ENCODE measurements at places on chromosomes 2 and 18.

DNA sequence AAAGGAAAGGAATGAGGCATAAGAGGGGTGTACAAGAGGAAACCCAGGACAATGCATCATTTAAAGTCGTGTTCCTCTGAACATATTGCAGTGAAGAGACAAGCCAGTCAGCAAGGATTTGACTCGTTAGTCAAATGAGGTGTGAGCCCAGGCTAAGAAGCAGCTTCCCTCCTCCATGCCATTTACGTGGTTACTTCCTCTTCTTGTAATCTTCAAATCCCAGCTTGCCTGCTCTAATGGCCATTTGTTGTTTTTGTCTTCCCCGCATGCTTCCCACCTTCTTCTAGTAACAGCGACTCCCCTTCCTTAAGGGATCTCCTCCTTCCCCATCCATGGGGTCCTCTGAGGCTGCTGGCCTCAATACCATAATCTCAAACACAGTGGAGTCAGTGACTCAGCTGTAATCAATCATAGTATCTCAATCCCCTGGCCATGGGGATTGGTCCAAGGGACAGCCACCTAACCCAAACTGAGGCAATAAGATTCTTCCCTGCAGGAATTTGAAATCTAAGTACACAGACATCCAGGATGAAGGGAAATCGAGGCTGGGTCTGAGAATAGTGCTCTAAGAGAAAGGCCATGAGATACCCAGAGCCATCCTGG, 37.6 kb downstream of the SLC14A1 start:
- DNase-seq = no peak

DNA sequence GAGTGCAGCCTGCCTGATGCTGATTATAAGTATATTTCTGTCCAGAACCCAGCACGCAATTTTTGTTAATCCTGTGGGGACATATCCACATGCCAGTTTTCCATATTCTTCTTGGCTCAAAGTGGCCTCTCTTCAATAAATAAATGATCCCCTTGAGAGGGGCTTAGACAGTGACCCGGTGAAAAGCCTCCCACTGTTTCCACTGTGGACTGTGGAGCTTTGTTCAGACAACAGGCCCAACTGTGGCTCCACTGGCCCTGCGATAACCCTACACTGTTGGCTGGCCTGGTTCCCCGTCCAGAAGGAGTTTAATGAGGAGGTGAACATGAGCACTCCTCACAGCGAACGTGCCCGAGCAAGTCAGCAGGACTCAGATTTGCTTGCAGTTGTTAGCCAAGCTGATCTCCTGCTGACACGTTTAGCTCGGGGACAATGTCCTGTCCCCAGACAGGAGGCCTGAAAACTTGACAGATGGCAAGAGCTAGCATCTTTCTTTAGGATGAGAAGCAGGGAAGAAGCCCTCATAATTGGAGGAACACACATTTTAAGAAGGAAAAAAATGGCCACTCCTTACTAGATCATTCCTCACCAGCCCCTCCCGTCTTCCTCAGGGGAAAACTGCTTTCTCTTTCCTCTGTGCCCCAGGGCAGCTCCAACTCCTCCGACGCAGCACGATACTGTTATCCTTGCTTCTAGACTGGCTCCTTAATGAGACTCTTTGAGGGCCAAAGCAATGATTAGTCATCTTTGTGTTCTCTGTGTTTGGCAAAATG, 20.0 kb upstream of the MTCL1 start:
- DNase-seq = no peak

- DNase-seq = no peak
Measured at GRCh38 chr18:78725426-78725825, 254.2 kb upstream of the SALL3 start.

GRCh38 chr2:178592655-178593054, 112.4 kb downstream of the PLEKHA3 start:
- DNase-seq = no peak

DNA sequence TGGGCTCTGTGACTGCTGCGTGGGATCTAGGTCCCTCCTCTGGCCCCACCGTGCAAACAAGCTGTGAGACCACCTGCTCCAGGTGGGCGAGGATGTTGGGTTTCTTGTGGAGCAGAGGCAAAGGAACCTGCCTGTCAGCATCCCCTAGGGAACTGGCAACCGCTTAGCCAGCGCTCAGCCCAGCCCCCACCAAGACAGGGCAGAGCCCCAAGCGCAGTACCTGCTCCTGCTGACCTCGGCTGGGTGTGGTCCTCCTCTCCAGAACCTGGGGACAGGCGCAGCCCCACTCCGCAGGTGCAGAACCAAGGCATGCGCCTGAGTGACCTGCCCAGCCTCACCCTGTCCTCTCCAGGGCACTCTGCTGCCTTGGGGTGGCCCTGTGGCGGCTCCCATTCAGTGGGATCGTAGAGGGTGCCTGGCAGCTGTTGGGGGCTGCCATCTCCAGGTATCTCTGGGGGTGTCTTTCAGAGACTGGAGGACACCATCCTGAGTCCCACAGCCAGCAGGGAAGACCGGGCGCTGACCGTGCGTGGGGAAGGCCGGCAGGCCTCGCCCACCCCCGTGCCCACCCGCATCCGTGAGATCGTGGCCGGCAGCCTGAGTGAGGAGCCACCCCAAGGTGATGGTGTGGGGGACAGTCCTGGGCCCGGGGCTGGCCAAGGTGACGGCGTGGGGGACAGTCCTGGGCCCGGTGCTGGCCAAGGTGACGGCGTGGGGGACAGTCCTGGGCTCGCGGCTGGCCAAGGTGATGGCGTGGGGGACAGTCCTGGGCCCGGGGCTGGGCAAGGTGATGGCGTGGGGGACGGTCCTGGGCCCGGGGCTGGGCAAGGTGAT, 12.3 kb downstream of the CROCC2 start:
- DNase-seq = no peak

- no peak for DNase-seq
Measured at GRCh38 chr2:207704671-207705070, 6.8 kb upstream of the CCNYL1 start.

- no peak for DNase-seq
Measured at GRCh38 chr2:168757223-168757622, 45.2 kb upstream of the NOSTRIN start.

- no peak for DNase-seq
Measured at GRCh38 chr2:174664084-174664759, 66.6 kb upstream of the WIPF1 start.

DNA sequence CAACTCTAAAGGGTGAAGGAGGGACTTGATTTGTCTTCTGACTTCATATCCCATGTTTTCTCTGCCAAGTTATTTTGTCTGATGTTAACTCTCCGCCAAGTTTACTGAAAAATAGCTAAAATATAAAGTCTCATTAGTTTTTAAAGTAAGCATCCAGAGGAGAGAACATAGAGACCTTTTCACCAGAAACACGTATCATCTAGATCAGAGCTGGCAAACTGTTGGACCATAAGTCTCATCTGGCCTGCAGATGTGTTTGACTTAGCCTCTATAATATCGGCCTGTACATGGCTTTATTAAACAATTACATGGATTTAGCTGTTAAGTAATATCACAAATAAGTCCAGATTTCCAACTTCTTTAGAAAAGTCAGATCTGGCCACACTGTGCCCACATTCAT, 182.6 kb downstream of the PLCL1 start:
- DNase-seq = no peak

GRCh38 chr2:9984217-9984739, 32.8 kb downstream of the GRHL1 start:
- DNase-seq = no peak

- DNase-seq = no peak
Measured at GRCh38 chr2:56260415-56260814, 76.6 kb downstream of the CCDC85A start.

DNA sequence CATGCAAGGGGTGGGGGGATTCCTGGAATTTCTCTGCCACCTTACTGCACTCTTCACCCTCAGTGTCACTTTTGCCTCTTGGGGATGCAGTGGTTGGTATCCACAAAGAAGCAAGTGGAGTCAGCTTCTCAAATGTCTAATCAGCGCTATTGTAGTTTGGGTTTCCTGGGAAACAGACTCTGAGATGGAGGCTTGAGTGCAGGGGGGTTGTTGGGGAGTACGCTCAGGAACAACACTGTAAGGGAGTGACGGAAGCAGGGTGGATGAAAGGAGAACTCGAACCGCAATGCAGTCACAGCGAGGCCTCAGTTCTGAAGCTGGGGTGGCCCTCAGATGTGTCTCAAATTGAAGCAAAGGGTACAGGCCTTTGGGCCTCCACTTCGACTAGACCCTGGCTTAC, 73.6 kb upstream of the EPC2 start:
- DNase-seq = no peak

DNA sequence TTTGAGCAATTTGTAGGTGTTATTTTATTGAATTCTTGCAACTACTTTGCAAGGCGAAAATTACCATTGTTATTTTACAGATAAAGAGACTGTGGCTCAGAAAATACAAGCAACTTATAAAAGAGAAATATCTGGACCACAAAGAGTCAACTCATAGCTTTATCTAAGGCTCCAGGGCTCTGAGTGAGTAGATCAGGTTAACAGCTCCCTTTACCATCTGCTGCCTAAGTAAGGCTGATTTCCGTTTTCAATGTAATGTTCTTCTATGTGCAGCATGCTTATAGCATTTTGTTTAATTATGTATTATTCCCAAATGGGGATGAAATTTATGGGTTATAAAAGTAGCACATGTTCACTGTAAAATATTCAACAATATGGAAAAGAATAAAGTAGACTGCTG, 299.1 kb upstream of the TNP1 start:
- no peak for DNase-seq

DNA sequence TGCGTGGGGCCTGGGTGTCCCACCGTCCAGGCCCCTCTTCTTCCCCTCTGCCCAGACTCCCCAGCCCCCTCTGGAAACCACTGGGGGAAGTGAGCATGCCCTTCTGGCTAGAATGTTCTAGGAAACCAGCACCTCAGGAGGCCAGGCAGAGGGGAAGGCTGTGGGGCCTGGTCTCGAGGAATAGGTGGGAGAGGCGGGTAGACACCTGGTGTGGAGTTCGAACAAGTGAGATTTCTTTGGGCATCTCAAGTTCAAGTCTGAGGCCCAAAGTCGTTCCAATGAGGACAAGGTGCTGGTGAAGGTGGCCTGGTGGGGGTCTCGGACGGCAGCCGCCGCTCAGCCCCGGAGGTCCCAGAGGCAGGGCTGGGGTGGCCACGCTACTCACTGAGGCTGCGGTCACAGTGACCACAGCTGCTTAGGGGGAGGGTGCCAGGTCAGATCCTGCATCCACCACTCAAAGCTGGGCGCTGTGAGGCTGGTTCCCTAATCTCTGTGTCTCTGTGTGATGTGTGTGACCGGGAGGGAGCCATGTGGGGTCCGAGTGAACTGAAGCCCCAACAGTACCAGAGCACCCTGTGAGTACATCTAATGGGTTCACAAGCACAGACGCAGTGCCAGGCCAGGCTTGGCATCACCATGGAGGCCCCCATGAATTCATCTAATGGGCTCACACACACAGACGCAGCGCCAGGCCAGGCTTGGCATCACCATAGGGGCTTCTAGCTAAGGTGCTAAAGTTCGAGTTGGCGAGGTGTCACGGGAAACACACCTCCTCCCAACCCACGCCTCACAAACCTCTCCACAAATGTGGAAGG, 26.5 kb upstream of the PXDN start:
- no peak for DNase-seq

GRCh38 chr2:238965371-238966071, 117.6 kb downstream of the TWIST2 start:
- DNase-seq = no peak

- no peak for DNase-seq
Measured at GRCh38 chr2:118986738-118987137, 44.7 kb downstream of the MARCO start.

GRCh38 chr2:106044021-106044420, 150.1 kb downstream of the UXS1 start:
- DNase-seq = no peak

DNA sequence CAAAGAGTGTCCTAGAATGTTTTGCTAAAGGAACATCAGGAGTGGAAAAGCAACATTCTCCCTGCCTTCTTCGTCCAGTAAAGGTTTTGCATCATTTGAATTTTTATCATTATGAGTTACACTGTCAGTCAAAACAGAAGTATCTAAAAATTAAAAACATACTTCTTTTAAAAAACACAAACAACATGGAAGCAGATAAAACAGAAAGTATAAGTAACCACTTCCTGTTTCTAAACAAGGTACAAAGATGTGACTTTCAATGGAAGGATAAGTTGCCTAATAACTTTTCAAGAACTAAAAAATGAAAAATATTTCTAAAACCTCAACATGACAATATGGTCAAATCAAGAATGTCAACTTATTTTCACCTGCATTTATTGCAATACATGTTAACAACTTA, 158.2 kb downstream of the STK39 start:
- no peak for DNase-seq

- no peak for DNase-seq
Measured at GRCh38 chr18:42513441-42513840, 558.4 kb downstream of the PIK3C3 start.

Measured in stimulated activated CD8-positive, alpha-beta memory T cell treated with anti-CD3 and anti-CD28 coated beads, Interleukin-7, amount 100 ng/mL, for 1 hour (primary cell).